Urothelium cell line (cell line): ENCODE measurements at places on chromosomes 12 and 14.

- no peak for DNase-seq
Observed at GRCh38 chr14:50037852-50038251, 78.5 kb downstream of the VCPKMT start.

DNA sequence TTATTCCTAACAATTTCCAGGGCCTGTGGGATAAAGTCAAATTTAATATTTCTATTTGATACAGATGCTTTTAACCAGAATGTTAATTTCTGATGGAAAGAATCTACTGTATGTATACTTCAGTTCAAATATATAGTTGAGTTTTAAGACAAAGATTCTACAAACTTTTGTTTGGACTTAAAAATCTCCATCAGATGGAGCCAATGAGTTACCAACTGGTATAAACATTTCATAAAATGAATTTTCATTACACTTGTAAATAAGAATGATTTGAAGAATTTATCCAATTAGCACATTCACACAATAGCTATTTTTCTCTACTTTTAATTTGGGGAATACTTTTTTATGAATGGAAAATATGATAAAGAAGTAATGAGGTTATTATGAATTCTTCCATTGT is 425.2 kb upstream of the MIS18BP1 start:
- DNase-seq: no peak

DNA sequence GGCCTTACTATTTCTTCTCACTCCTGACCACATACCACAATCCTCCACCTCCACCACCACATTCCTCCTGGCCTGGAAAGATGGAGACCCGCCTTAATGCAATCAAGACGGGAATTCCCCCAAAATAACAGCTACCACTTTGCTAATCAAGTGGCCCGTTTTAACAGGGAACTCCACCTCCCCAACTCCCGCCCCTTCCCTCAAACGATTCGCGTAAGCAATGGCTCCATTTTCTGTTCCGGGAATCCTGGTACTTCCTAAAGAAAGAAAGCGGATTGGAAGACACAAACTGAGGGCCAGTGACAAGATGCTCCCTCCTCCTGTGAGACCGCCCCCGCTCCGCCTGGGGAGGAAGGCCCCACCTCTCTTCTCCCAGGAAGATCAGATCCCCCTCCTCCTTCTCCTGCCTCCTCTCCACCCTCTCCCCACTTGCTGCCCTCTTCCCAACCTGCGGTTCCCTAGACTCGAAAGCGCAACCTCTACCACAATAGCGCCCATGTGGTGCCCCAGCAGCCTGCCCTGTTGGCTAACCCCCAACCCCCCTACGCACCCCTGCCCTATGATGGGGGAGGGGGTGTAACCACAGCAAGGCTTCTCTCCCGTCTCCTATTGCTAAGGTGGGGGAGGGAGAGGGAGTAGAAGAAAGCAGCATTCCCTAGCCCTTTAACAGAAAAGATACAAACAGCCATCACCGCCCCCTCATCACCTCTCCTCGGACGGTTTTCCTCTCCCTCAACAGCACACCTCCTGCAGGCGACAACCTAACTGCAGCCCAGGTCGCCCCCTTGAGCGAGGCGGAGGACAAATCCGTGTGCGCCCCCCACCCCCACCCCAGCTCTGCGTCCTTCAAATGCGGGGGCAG is 777 bp downstream of the ARF3 start:
- DNase-seq: peak; percentile 91

- no peak for DNase-seq
Observed at GRCh38 chr12:6550294-6551062, 5.4 kb downstream of the IFFO1 start.

- DNase-seq: peak; percentile 70
Observed at GRCh38 chr12:46084666-46085631, 94.6 kb upstream of the SCAF11 start.

GRCh38 chr12:102298022-102298421 is 100.4 kb upstream of the PMCH start:
- DNase-seq: no peak

DNA sequence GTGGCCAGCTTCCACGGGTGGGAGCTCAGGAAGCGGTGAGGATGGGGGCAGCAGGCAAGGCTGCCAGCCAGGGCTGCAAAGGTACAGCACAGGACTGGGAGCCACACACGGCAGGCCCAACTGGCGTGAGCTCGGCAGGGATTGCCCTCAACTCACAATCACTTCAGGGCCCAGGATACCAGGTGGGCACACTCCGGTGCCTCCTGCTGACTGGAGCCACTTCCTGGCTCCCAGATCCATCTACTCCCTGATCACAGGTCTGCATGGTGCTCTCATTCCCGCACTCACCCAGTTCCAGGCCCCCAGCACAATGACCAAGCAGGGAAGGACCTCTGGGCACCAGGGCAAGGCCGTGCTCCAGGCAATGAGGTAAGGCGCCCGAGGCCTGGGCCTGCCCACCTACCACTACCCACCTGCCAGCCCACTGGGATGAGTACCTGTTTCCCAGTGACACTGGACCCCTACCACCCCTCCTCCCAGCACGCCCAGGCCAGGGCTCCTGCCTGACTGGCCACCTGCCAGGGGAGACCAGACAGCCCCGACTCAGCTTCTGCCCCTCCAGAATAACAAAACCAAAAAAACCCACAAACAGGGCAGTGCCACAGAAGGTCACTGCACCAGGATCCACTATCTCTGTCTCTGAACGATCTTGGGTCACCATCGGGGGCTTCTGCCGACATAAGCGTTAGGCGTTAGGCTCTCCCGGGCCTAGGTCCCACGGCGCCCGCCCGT is 1.8 kb downstream of the JAG2 start:
- DNase-seq: no peak
